ENCODE measurements at places on chromosomes 6 and 20.

GRCh38 chr6:144928847-144929246, 643.7 kb downstream of the UTRN start:
- no peak for DNase-seq

GRCh38 chr20:62766071-62766450, 30.2 kb upstream of the MRGBP start:
- no peak for DNase-seq

- DNase-seq: no peak
These were observed 40.7 kb downstream of the JPH2 start for GRCh38 chr20:44146272-44146671.

- DNase-seq: no peak
These were observed 1.7 kb downstream of the GABBR1 start for GRCh38 chr6:29631209-29631810.

GRCh38 chr20:45975686-45976085, 3.7 kb upstream of the ZNF335 start:
- no peak for DNase-seq

DNA sequence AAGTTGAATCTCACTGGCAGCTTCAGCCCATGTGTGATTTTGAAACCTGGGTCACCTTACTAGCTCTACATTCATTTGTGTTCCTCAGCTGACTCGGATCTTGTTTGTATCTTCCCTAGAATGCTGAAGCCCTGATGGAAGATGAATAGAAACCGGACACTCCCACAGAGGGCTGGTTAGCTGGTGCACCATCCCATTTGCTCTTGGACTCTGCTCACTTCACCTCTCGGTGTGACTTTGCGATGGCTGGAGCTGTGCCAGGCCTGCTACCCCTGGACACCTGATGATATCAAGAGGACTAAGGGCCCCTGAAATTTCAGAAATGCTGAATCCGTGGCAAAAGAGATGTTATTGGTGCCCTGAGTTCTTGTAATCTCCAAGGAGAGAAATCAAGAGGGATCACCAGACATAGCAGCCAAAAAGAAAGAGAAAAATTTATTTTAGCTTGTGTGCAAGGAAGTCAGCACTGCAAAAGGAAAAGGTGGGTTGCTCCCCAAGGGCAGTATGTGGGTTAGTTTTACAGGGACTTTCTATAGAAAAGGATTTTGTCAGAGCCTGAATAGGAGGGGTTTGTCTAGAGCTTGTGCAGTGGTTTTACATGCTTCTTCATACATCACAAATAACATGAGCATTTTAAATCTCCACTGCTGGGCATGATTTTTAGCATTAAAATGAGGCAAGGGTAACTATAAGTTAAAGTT, 426.3 kb upstream of the NOX3 start:
- no peak for DNase-seq

DNA sequence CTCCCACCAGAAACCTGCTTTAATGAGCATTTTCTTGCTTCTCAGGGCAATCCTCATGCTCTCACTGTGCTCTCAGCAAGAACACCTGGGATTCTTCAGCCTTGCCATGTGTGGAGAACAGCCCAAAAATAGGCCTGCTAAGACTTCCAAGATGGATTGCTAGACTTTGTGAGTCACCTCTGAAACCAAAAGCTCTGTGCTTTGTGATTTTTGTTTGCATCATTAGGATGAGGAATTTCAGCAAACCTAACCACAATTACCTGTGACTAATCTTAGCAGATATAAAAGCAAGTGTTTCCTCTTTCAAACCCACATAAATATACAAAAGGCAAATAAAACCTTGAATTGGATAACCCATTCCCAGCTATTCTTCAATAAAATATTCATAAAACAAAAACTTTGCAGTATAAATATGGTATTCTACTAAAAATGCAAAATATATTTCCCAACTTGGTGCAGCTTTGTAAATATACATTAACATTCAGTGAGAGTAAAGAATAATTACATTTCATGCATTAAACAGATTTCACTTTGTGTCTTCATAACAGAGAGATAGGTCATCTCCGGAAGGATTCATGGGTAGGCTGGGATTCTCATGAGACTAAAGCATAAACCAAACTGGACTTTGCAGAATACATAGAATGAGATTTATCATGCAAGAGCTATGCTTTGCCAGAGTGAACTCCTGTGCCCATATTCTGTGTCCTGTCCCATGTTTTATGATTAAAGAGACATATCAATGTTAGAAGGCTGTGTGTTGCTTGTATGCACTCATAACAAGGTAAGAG, 33.5 kb downstream of the TPBG start:
- no peak for DNase-seq

DNA sequence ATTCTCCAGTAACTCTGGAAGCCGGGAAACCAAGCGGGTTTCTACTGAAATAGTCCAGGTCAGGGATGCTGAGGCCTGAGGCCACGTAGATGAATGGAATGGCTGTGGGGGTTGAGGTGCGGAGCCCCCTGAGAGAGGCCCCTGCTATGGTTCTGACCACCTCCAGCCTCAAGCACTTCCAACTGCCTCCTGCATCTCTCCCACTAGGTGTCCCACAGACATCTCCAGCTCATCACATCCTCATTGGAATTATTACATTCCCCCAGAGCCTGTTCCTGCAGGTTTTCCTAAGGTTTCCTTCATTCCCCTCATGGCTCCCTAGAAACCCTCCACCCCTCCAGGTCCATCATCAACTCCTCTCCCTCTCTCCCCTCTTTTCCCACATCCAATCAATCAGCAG, 48.7 kb downstream of the UNC5CL start:
- DNase-seq: no peak

DNA sequence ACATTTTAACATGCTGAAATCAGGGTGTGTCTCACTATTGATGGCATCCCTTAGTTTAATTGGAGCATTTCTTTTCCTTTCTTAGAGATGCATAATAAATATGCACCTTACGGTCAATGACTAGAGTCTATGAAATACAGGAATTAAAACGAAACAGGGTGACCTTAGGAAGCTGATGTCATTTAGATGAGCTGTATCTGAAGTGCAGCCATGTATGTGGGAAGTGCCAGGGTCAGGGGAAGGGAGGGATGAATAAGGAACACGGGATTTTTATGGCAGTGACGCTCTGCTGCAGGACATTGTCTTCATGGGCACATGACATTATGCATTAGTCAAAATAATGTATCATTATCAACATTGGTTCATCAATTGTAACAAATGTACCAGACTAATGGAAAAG, 84.0 kb downstream of the AGPAT4 start:
- DNase-seq: no peak

GRCh38 chr6:82751718-82752117, 313.9 kb downstream of the UBE3D start:
- no peak for DNase-seq

GRCh38 chr6:79609225-79609595, 21.9 kb upstream of the SH3BGRL2 start:
- DNase-seq: no peak

DNA sequence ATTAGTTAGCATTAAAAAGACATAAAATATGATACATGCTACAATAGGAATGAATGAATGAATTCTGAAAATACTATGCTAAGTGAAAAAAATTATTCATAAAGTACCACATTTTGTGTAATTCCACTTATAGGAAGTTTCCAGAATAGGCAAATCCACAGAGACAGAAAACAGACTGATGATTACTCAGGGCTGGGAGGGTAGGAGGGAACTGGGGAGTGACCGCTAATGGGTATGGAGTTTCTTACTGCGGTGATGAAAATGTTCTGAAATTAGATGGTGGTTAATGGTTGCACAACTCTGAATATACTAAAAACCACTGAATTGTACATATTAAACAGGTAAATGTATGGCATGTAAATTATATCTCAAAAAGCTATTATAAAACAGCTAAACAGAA, 22.6 kb downstream of the FERMT1 start:
- no peak for DNase-seq

DNA sequence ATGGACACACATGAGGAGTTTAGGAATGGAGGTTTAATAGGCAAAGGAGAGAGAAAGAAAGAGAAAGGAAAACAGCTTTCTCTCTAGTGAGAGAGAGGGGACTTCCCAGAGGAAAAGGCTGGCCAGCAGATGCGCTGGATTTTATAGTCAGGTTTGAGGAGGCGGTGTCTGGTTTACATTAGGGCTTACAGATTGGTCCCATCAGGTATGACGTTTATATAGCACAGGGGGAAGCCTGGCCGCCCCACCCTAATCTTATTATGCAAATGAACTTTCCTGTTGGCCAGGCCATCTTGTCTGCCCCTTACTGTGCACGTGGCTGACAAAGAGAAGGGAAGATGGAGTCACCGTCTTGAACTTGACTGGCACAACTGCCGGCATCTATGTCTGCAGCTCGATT, 86.6 kb upstream of the QKI start:
- DNase-seq: no peak

DNA sequence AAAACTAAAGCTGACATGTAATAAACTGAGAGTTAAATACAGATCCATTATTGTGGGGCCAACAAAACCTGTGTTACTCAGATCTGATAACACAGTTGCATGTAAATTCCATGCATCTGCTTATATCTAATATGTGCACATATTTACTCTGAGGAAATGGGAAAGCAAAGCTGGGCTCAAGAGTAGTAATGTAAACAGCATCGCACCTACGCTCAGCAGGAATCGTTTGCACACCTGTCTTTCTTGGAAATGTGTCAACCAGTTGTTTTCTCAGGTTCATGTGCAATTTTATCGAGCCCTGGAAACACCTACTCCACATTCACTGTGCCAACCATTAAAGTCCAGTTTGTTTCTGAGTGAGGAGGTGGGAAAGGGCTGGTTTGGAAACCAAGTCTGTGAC, 80.3 kb upstream of the CNKSR3 start:
- no peak for DNase-seq

DNA sequence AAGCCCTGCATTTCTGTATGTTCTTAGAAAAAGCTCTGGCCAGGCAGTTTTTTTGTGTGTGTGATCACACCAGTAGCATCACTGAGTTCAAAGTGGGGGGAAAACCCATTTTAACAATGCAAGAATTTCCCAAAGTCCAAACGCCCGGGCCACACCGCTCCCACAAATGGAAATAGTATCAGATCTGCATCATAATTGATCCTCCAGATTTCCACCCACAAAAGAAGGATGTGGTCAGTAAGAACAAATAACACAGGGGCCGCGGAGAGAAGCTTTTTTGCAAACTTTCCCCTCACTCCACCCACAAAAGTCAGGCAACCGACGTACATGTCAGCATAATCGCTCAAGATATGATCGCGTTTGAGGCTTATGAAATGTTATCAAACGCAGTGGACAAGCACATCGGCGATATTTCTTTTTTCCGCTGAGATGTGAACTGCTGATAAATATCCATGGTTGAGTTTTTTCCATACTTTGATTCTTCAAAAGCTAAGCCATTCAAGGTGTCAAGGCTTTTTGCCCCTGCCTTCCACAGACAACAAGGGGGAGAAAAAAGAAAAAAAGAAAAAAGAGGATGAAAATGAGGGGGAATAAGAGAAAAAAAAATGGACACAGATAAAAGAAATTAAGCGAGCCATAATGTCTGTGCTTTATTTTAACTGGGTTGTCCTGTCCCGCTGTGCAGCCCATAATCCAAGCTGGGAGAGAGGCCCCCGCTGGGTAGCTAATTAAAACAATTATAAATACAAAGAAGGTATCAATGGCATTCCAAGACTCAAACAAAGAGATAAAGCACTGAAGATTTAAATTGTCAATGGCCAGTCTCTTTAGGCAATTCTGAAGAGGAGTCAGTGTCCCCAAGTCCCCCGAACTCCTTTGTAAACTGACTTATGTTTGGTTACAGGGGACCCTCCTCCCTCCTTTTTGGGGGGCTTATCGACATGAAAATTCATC, 143.5 kb downstream of the ZFP64 start:
- DNase-seq: no peak

DNA sequence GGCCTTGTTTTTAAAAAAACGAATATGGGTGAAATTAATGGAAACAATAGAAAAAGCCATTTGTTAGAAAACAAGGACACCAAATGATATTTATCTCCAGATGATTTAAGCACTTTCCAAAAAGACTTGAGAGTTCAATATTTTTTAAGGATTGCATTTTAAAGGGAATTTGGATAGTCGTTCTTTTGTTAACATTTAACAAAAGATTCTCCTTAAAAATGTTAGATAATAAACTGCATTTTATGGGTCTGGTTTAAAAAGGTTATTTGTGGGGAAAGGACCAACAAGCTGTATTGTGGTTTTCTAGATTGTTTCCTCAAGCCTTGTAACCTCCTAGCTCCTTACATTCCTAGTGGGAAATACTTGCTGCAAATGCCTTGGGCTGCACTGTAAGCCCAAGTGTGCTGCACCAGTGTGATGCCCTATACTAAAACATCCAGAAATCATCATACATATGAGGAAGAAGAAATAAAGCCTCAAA, 1.5 kb upstream of the PHIP start:
- DNase-seq: no peak

- no peak for DNase-seq
These were observed 164.7 kb downstream of the FOXC1 start for GRCh38 chr6:1774226-1774915.

DNA sequence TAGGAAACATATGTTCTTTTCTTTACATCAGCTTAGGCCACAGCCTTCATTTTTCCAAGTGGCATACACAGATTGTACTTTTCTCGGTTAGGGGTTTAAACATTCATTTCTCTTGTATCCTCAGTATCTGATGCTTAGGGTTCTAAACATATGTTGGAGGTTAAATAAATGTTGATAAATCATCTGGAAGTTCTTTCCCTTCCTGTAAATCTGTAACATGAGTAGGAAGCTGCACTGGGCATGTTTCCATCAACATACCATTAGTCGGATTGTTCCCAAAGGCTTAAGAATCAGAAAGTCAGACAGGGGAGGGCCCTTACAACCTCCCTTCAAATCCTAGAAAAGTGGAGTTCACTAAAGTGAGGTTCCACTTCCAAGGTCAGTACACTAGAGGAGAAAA, 54.8 kb upstream of the BCLAF1 start:
- DNase-seq: no peak

GRCh38 chr6:37607944-37608343, 89.7 kb downstream of the MDGA1 start:
- DNase-seq: no peak

GRCh38 chr20:62063315-62063980, 2.2 kb downstream of the TAF4 start:
- no peak for DNase-seq

DNA sequence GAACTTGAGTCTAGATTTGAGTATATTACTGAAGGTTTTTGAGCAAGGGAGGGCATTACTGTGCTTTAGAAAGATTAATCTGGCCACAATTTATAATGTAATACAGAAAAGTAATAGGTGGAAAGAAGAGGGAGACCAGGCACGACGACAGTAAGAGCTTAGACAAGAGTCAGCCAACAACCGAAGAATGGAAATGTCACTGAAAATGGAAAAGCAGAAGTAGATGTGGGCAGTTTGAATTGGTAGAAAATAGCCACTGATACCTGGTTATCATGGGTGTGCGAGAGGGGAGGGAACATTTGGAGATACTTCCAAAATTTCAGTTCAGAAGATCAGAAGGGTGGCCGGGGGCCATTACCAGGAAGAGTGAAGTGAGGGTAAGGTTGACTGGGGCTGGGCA, 339.1 kb downstream of the UTRN start:
- no peak for DNase-seq

All from stimulated activated CD4-positive, alpha-beta T cell treated with anti-CD3 and anti-CD28 coated beads, TNF-alpha, amount 100 ng/mL, for 1 hour (primary cell).